HFFc6 (cell line): ENCODE measurements at places on chromosomes 1 and 21.

GRCh38 chr1:118842452-118843201 is 145.5 kb downstream of the TBX15 start:
- no peak for DNase-seq

DNA sequence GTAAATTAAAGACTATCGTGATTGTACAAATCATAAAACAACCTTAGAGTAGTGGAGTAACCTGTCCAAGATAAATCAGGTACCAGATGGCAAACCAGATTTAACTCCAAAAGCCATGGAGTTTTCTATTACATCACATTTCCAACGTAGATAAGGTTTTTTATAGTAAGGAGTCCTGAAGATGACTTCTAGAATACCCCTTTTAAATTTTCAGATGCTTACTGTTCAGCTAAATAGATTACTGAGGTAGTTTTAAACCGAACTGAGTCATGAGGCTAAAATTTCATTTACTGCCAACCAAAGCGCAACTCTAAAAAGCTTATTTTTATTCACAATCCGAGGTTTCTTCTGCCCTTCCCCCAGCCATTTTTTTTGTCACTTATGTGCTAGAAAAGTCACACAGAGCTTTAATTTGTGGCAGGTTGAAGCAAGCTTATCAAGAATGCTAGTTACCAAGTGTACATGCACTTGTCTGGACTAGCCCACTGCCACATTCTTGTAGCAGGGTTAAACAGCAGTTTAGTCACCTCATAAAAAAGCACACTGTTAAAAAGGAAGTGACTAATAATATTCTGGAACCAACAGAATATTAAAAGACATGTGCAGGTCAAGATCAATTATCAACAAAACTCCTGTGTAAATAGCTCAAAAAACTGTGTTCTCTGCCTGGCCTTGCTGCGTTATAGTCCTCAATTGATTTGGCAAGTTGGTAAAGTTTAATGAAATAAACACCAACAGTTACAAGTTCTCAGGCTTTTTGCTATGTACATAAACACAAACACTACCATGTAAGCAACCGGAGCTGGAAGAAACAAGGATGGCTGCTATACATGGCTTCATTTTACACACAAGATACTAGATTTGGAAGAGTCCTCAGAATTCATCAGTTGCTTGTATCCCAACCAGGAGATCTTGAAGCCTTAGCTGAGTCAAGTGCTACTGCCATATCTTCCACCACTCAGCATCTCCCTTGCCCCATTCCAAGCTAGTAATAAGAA is 180.3 kb upstream of the DMRTA2 start:
- peak; percentile 67 for DNase-seq

DNA sequence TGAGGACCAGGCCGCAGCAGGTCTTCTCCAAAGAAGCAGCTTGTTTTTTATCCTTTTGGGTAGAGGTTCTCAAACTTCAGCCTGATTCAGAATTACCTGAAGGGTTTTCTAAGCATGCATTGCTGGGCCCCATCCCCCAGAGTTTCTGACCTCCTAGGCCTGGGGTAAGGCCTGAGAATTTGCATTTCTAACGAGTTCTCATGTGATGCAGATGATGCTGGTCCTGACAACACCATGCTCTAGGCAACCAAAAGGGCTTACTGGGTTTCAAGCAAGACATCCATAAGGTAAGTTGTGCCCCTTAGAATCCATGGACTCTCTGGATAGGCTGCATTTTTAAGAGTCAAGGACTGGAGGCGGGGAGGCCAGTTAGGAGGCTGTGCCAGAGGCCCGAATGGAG is 295.1 kb downstream of the HHIPL2 start:
- no peak for DNase-seq

DNA sequence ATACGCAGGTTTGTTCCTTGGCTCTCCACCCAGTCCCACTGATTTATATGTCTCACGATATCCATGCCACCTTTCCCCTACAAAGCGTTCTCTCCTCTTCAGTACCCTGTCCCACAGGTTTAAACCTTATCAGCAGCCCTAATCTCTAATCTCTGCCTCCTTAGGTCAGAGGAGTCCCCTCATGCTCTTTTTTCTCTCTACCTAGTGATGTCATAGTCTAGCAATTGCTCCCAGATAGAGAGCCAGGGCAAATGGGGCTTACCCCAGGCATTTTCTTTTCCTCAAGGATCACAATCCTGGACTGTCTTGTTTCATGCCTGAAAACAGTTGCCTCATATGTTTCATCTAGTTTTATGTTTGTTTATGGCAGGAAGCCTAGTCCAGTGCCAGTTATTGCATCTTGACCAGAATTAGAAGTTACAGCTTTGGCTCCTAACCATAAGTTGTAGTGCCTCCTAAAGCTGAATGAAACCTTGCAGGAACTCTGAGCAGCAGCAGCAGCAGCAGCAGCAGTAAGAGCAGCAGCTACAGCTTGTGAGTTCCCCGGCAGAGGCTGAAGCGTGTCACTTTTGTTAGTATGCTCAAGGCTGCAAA is 26.7 kb upstream of the TP53BP2 start:
- no peak for DNase-seq

- DNase-seq, result no peak
Measured at GRCh38 chr1:87074001-87074795, 159.8 kb downstream of the HS2ST1 start.
